ENCODE measurements at places on chromosomes 5 and 9. TPM values are rescaled to one million over a fixed set of nuclear protein-coding genes. Genes with fewer than 3 reads are reported as not detected.

LCN2 gene
- total RNA-seq = 0.09 TPM

CER1 gene
- 0.22 TPM for total RNA-seq

ZNF483 gene
- 3.1 TPM for total RNA-seq

FER gene
- total RNA-seq = 26.9 TPM

FAM169A gene
- total RNA-seq = 0.62 TPM
